ENCODE measurements at places on chromosomes 16 and 17.

GRCh38 chr16:70437017-70437581 lies 1.8 kb downstream of the ST3GAL2 start:
- DNase-seq: no peak

DNA sequence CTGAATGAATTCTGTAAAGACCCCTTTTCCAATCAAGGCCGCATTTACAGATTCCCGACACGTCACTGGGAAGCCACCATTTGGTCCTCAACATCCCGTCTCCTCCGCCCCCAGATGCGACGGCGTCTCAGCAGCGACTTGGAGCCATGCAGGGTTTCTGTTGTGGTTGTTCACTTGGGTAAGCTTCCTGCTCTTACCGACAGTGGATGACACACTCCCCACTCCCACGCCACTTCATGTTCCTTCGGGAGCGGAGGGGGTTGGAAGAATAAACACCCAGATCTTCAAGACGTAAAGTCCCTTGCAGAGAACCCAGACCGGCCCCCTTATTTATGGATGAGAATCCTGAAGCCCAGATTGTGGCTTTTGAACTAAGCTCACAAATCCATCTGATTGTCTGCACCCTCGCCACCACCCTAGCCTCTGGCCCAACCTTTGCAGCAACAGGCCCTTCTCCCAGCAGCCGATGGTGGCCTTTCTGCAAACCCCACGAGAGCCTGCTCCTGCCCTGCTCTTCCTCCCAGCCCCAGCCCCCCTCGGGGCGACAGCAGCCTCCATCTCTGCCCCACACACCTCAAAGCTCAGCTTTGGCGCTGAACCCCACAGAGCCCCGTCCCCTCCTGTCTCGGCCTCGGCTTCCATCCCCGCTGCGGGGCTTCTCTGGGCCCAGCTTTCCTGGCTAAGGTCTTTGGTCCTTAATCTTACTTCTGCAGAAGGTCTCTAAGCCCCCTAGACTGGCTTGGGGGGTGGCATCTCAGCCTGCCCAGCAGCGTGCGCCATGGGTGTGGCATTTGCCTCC lies 19.0 kb upstream of the OSGIN1 start:
- no peak for DNase-seq

DNA sequence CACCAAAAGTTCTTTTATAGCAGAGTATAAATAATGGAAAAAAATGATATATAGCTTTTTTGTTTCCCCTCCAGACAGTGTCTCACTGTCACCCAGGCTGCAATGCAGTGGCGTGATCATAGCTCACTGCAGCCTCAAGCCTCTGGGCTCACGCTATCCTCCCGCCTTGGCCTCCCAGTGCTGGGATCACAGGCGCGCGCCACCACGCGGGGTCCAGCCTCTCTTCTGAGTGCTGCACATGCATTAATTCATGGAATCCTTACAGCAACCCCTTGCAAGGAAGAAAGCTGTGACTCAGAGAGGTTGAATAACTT lies 18.0 kb upstream of the ZNF629 start:
- DNase-seq: no peak

DNA sequence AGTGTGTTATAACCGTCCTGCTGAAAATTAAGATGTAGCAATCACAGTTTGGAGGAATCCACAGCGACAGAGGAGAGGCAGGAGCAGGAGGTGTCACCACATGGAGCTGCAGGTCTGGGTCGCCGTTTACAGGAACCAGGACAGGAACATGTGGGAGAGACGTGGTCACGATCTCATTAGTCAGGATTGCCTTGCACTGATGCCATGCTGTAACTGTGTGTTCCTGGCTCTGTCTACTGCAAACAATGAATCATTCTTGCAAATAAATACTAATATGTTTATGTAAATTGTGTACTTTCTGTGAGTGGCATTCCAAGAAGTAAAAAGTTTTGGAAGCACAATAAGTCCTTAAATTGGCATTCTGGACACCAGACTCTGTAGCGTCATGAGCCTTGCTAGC lies 271.8 kb downstream of the CPPED1 start:
- DNase-seq: no peak

DNA sequence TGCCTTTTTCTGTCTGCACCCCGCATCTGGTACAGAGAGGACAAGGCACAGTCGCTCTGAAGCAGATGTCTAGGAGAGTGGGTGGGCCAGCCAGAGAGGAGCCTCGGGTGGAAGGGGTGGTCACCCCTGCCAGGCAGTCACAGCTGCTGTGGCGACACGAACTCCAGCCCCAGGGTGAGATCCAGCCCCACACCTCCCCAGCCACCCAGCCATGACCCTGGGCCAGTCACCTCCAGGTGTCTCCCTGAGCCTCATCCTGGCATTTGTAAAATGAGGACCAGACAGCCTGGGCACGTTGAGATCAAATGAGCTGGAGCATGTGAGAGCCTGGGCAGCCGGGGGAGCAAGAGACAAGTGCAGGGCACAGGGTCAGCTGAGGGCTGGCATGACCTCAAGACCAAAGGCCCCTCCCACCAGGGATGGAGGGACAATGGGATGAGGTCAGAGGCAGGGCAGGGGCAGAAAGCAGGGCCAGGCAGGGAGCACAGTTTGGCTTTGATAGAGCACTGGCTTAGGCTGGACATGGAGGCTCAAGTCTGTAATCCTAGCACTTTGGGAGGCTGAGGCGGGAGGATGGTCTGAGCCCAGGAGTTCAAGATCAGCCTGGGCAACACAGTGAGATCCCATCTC lies 7.7 kb downstream of the ADAM11 start:
- no peak for DNase-seq

- DNase-seq: no peak
Measured at GRCh38 chr17:58338454-58338840, 9.9 kb upstream of the TSPOAP1 start.

- DNase-seq: no peak
Measured at GRCh38 chr16:49747654-49748053, 108.3 kb downstream of the ZNF423 start.

DNA sequence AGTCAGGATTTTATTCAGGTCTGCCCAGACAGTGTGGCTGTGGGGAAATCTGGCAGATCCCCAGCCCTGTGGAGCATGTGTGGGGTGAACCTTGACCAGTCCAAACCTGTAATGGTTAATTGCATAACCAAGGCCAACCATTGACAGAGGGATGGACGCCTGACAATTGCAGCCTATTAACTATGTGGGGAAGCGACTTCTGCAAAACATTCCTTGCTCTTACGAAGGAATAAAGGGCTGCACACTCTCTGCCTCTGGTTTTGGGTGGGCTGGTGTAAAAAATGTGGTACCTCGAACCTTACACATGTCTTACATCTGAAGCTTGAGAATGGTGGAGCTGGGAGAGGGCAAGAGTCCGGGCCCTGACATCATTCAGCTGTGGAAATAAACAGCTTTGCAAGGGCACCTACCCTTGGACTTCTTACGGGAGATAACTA lies 35.8 kb downstream of the MAF start:
- DNase-seq: no peak

DNA sequence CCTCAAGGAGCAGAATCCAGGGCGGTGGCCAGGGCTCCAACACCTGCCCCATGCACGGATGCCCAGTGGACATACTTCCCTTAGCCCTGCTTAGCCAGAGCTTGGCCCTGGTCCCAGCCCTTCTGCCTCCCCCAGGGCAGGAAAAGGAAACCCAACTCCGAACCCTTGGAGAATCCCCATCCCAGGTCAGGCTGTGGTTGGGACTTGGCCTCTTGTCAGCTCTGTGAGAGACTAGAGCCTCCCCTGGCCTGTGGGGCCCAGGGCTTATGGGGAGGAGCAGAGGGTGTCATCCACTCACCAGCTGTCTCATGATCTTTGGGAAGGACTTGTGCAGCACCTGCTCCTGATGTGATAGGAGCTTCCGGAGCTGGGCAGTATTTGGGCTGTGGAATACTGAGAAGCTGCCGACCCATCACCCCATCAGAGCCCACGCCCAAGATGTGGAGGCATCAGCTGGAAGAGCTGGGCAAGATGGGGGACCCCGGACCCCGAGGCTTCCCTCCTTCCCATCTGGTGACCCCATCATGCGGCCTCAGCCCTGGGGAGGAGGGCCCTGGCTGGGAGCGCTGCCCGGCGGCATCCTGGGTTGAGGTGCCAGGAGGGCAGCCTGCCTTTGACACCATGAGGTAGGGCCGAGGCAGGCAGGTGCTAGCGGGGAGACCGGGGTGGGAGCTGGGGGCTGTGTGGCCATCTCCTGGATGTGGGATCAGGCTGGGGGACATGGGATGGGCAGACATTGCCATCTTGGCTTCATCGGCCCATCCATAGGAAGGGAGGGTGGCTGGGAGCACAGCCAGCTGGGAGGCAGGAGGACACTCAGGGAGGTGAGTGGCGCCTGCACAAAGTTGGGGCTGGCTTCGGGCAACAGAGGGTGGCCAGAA lies 45.1 kb downstream of the TNFRSF13B start:
- DNase-seq: no peak

GRCh38 chr16:56324406-56324805 lies 100.9 kb downstream of the AMFR start:
- no peak for DNase-seq

GRCh38 chr17:83075270-83075880 lies 4.0 kb upstream of the METRNL start:
- no peak for DNase-seq

- DNase-seq: no peak
Measured at GRCh38 chr16:19066988-19067348, 446 bp upstream of the COQ7 start.

GRCh38 chr16:11672206-11673090 lies 4.2 kb downstream of the SNN start:
- DNase-seq: peak; percentile 64

- DNase-seq: no peak
Measured at GRCh38 chr17:82740906-82741759, 5.7 kb downstream of the FN3K start.

DNA sequence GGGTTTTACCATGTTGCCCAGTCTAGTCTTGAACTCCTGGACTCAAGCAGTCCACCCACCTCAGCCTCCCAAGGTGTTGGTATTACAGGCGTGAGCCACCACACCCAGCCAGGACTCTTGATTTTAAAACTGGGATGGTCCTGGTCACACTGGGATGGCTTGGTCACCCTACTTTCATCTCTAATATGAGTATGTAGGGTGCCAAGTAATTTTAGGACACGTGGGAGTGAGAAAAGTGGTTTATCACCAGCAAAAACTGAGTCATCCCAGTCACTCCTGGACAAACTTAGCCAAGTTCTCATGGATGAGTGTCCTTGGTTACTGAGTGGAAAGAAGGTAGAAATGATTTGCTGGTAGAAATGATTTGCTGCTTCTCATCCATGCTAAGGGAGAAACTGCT lies 9.9 kb downstream of the CLEC19A start:
- DNase-seq: no peak

DNA sequence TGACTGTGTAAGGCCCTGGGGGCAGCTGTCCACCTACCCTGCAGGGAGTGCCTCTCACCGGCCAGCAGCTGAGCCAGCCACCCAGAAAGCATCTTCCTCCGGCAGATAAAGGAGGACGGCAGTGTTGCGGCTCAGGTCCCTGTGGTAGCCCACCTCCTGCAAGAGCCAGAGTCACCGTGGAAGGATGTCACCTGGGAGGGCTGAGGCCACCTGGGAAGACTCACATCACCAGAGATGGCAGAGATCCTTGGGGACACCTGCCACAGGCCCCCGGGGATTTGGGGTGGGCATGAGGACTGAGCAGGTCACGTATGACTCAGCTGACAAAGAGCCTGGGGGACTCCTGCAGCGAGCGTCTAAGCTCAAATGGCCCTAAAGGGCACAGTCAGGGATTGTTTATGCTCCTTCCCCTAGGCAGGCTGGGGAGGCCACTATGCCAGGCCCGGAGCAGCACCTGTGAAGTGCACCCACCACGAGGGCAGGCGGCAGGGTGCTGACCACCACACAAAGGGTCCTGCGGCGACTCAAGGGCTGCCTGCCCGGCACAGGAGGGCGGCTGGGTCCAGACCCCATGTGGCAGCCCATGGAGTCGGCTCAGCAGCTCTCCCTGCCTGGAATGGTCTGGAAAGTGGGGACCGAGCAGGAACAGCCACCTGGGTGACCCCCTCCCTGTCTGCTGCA lies 44.1 kb downstream of the TNFRSF13B start:
- DNase-seq: no peak
